ENCODE measurements at places on chromosomes 1 and 21. TPM values are rescaled to one million over a fixed set of nuclear protein-coding genes. Genes with fewer than 3 reads are reported as not detected.

Gene SFN
- 30.1 TPM for total RNA-seq

DNA sequence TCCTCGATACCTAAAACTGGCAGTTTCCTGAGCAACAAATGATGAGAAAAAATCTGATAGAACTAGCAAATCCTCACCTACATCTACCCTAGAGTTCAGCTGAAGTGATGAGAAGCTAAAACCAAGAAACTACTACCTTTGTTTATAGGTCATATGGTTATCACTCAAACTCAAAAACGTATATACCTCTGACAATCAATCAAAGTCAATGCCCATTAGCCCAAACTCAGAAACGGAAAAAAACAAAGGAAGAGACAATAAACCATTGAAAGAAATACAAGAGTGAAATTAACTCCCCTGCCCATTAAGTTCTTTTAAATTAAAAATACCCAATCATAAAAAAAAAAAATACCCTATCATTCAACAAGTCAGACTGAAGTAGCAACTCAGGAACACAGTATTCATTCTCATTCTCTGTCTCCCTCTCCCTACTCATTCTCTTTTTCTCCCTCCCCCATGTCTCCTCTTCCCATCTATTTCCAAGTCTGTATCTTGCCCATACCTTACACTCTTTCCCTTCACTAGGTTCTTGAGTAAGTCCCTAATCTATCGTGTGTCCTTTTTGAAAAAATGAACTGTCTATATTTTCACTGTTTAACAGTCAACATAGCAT is 6.8 kb downstream of the CDC42BPA start:
- DNase-seq = no peak

- DNase-seq = peak; percentile 55
These were observed 20.4 kb downstream of the H3-3A start for GRCh38 chr1:226082959-226083301.

GRCh38 chr21:23534850-23535249 is 2072.4 kb downstream of the MRPL39 start:
- DNase-seq = no peak

- DNase-seq = peak; percentile 56
These were observed 18.5 kb upstream of the KCNE2 start for GRCh38 chr21:34345091-34345871.

DNA sequence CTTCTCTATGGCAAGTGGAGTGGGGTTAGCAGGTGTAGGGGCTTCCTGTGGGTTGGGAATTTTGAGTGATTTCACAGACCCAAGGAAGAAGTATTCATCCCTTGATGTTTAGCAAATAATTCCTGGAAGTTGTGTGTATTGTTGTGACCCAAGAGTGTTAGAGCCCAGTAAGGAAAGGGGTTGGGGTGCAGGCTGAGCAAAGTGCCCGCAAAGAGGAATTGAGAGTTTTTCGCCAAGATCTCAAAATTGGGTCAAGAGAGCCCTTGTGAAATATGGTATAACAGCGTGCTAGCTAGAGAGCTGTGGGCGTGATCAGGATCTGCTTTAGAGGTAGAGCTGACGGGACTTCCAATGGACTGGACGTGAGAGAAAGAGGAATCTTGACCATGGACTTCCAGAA is 73.0 kb upstream of the LAPTM5 start:
- DNase-seq = no peak

DNA sequence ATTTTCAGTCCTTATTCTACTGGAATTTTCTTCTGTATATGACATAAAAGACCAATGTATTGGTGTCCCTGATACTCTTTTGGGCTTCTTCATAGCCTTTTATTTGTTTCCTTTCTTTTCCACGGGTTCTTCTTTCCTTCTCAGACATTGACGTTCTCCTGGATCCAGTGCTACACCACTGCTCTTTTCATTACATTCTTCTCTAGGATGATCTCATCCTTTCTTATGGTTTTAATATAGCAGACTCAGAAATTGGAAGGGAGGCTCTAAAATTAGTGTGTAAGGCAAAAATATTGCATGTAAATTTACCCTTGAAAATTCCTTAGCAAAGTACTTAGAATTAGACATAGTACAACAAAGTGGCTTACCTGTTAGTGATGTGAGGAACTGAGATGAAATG is 65.3 kb downstream of the SELENOF start:
- DNase-seq = no peak

- no peak for DNase-seq
These were observed 172.6 kb downstream of the CHRM3 start for GRCh38 chr1:239558991-239559390.

- DNase-seq = no peak
These were observed 27.2 kb downstream of the TENT5C start for GRCh38 chr1:117633068-117633345.
